ENCODE measurements at places on chromosomes 4 and X.

DNA sequence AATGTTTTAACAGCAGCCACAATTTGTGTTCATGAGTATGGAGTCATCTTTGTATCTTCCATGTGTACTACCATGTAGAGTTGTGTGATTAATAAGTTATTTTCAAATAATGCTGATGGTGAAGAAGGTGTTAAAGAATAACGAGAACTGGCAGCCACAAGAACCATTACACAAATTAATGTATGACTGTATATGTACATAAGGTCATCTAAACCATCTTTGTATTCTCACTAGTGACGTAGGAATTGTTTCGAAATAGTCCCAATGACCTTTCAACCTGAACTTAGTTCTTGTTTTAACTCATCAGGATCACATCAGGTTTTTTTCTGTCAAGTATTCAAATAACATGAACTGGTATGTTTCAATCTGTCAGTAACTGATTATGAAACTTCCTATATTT, 48.3 kb upstream of the NOCT start:
- DNase-seq = no peak

DNA sequence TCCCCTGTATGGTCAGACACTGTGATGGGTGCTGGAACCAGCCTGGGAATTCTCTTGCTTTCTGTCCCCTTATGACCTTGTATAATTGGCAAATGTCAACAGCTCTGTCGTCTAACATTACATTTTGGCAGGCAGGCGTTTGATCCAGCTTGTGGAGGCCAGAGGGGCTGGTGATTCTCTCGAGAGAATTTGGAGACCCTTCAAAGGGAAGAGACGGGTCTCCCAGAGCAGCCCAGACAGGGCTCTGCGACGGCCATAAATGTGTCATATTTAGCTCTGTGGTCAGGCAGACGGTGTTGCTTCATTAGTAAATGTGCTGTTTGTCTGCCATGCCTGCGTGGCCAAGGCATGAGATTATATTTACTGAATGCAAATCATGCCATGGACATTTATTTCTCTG, 68.7 kb downstream of the SORCS2 start:
- DNase-seq = no peak

DNA sequence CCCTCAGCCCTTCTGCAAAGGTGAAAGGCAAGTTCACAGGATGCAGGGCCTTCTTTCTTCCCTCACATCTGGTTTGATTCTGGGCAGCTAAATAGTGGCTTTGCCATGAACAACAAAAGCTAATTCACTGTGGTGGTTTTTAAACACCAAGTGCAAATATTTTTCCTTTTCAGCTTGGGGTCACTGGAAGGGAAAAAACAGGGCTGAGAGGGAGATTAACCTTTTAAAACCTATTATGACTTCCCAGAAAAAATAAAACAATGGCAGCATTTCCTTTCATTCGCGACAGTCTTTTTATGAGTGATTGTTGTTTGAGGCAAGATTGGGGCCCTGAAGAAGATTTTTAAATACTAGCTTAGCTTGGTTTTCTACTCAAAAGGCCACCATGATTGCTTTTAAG, 103.7 kb upstream of the SCML1 start:
- no peak for DNase-seq

DNA sequence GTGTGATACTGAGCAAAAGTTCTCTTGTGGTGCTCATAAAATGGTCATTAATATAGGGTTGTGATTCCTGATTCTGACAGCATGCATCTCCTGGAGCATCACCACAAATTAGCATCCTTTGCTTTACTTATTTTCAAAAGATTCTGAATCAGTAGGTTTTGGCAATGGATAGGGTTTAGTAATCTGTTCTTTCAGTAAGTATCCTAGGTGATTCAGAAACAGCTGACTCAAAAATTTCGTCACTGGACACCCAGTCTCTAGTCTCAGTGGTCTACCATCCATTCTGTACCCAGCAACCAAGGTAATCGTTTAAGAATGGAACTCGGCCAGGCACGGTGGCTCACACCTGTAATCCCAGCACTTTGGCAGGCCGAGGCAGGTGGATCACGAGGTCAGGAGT, 4.1 kb downstream of the CBLL2 start:
- DNase-seq = no peak

DNA sequence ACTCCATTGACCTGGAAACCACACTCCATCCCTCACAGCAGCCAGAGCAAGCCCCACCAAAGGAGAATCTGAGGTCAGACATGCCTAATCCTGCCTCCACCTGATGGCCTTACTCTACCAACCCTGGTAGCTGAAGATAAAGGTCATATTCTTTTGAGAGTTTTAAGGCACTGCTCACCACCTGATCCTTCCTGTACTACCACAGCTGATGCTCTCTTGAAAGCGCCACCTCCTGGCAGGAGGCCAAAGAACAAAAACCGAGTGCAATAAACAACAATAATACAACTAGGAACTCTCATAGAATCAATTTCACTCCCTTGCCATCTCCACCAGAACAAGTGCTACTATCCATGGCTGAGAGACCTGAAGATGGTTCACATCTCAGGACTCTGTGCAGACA, 301.6 kb downstream of the NAF1 start:
- DNase-seq = no peak

GRCh38 chrX:155893521-155893920, 12.4 kb downstream of the VAMP7 start:
- no peak for DNase-seq

DNA sequence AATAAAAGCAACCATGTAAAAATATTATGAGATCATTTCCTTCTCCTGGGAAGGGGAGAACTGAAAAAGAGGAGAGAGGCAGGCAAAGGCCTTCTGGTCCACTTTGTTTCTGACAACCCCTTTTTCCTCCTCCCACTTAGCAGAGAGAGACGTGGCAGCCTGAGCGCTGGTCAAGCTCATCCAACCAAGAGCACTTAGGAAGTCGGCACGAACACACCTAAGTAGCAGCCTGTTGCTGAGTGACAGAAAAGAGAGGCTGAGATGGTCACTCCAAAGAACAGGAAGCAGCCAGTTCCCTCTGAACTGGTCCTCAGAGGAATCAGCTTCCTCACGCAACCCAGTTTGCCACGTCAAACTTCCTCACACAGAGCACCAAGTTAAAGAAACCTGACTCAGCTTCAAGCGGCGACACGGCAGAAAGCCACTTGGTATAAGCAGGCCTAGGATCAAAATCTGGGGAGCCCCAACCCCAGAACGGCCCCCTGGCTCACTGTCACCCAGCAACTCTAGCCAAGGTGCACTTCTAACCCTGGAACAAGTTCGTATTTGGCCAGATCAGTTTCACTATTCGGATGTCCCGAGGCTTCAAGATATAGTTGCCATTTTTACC, 861 bp downstream of the SEC24D start:
- DNase-seq = peak; percentile 16

GRCh38 chrX:31604629-31605221, 532.9 kb upstream of the FTHL17 start:
- DNase-seq = no peak

DNA sequence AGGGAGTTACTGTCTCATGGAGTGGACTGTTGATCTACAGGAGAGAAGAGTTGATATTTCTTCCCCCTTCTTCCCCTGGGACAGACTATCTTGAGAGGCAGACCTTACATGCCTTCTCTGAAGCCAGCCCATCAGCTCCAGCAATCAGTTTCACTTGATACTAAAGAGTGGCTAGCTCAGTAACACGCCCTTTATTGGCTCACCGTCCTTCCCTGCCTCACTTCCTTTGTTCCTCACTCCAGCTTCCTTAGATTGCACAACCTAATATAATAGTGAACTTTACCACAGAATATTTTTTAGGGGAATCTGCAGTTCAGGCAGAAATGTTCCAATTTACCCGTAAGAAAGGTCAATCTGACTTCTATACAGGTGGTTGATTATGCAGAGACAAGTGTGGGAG, 128.1 kb upstream of the NDP start:
- DNase-seq = no peak

- no peak for DNase-seq
These were observed 1139.6 kb downstream of the STPG2 start for GRCh38 chr4:97003715-97004114.

GRCh38 chr4:101252721-101253120, 94.6 kb downstream of the PPP3CA start:
- peak; percentile 18 for DNase-seq

- DNase-seq = no peak
These were observed 320.6 kb upstream of the PPARGC1A start for GRCh38 chr4:24210332-24210902.

DNA sequence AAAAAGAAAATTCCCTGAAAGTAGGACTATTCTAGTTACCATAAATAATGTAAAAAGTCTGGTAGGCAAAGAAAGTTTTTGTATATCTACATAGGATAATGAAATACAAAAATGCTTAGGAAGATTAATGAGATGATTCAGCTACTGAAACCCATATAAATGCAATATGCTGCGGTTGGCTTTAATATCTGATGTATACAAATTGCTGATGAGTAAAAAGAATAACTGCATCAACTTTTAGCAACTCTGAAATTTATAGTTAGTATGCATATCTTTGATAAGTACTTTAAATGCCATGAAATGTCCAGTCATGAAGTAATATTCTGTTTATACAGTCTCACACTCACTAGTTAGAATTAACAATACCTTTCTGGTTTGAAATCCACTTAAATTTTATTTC, 404.8 kb downstream of the TLL1 start:
- no peak for DNase-seq

DNA sequence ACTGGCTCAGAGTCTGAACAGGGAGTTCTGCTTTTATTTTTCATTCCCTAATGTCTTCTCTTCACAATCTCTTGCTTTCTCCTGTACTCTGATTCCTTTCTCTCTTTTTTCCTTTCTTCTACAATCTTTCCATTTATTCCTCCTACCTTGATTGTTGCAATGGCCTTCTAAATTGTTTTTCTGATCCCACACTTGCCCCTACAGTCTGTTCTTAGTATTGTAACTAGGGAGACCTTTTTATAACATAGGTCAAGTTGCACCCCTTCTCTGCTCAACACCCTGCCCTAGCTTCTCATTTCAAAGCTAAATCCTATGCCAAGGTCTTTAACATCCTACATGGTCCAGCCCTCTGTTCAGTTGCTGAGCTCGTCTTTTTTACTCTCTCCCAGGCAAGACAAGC, 277.9 kb downstream of the GBA3 start:
- DNase-seq = no peak

All from NCI-H1105 treated with DMSO at 0.1 percent for 48 hours (cell line).